ENCODE measurements at places on chromosomes 6 and 20. TPM values are rescaled to one million over a fixed set of nuclear protein-coding genes. Genes with fewer than 3 reads are reported as not detected.

The CST5 gene
- not detected for total RNA-seq

The MTFR2 gene
- 1.3 TPM for total RNA-seq

The TP53TG5 gene
- 0.23 TPM for total RNA-seq

The MLIP gene
- not detected for total RNA-seq

The TUBB gene
- 208 TPM for total RNA-seq

The TOP1 gene
- total RNA-seq, result 41.2 TPM

The TBXT gene
- total RNA-seq, result not detected

The RIMS1 gene
- total RNA-seq, result not detected

The TEAD3 gene
- not detected for total RNA-seq

The STMN3 gene
- 121 TPM for total RNA-seq

The DDX43 gene
- total RNA-seq, result 1.5 TPM

The ZNF76 gene
- total RNA-seq, result 89.3 TPM

The GLP1R gene
- total RNA-seq, result not detected

The KIAA1755 gene
- total RNA-seq, result not detected

The MEI4 gene
- not detected for total RNA-seq

The COL9A1 gene
- total RNA-seq, result not detected

The RIPOR3 gene
- total RNA-seq, result 0.42 TPM

The UBE2V1 gene
- total RNA-seq, result 194 TPM

The GHRH gene
- not detected for total RNA-seq

The COQ3 gene
- 2.9 TPM for total RNA-seq

The JPH2 gene
- total RNA-seq, result not detected

The RAB23 gene
- total RNA-seq, result 1.3 TPM

The KCNK5 gene
- total RNA-seq, result 0.93 TPM

The LZTS3 gene
- total RNA-seq, result 15.0 TPM

The TMEM14B gene
- total RNA-seq, result 69.5 TPM

The NEURL2 gene
- total RNA-seq, result 3.1 TPM

The PKHD1 gene
- not detected for total RNA-seq

The NOTCH4 gene
- 0.89 TPM for total RNA-seq

The CYP21A2 gene
- 2.2 TPM for total RNA-seq

The C4B gene
- 6.9 TPM for total RNA-seq

The LRRC73 gene
- total RNA-seq, result 0.95 TPM

The UNC93A gene
- total RNA-seq, result not detected

The OARD1 gene
- total RNA-seq, result 39.4 TPM

The TREML2 gene
- total RNA-seq, result 5.5 TPM

The RAET1L gene
- total RNA-seq, result not detected

The TMEM170B gene
- 1.8 TPM for total RNA-seq

The HRH3 gene
- total RNA-seq, result not detected

The TPD52L1 gene
- 0.89 TPM for total RNA-seq

The SRMS gene
- not detected for total RNA-seq

The WFDC10B gene
- total RNA-seq, result not detected

The REM1 gene
- not detected for total RNA-seq

The BMP2 gene
- 0.13 TPM for total RNA-seq

The POM121L2 gene
- total RNA-seq, result not detected

The OPN5 gene
- total RNA-seq, result not detected

The ADAM33 gene
- not detected for total RNA-seq

The SIM1 gene
- not detected for total RNA-seq

The STX7 gene
- total RNA-seq, result 20.9 TPM

The HAO1 gene
- not detected for total RNA-seq

The TSBP1 gene
- not detected for total RNA-seq

The GTPBP2 gene
- total RNA-seq, result 61.8 TPM
